Naive thymus-derived CD8-positive, alpha-beta T cell (primary cell): ENCODE measurements at places on chromosomes 2 and 18.

DNA sequence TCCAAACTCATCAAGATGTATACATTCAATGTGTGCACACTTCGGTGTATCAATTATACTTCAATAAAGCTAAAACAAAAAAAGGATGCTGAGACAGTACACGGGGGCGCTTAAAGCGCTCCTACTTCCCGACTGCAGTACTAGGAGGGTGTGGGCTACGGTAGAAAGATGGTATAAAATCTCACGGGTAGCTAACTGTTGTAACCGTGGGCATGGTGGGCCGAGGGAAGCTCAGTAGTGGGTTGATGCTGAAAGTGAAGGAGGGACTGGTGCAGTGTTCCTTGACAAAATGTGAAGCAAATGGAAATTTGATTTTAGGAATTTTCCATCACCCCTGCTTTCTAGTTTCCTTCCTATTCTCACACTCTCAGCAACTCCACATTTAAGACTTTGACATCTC, 42.6 kb upstream of the DARS1 start:
- no peak for DNase-seq

DNA sequence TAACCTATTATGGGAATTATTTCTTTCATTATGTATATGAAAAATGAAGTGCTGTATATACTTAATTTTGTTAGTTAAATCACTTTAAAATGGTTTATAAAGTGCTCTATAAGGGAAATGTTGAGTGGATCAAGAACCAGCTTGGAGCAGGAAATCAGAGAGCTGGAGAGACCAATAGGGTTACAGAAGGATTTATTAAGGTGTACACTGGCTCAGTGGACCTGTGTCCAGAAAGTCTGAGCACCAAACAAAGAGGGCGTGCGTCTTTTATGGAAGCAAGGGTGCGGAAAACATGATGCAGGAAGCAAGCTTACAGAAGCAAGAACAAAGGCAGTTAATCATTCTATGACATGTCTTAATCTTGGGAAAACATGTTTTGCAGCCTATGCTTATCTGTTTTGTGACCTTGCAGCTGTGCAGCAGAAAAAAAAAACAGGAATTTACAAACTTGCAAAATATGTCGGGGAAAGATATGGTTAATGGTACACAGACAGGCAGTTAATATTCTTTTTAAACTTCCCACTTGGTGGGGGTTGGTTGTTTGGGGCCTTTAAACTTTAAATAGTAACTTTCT, 65.2 kb upstream of the SLC35G4 start:
- no peak for DNase-seq

DNA sequence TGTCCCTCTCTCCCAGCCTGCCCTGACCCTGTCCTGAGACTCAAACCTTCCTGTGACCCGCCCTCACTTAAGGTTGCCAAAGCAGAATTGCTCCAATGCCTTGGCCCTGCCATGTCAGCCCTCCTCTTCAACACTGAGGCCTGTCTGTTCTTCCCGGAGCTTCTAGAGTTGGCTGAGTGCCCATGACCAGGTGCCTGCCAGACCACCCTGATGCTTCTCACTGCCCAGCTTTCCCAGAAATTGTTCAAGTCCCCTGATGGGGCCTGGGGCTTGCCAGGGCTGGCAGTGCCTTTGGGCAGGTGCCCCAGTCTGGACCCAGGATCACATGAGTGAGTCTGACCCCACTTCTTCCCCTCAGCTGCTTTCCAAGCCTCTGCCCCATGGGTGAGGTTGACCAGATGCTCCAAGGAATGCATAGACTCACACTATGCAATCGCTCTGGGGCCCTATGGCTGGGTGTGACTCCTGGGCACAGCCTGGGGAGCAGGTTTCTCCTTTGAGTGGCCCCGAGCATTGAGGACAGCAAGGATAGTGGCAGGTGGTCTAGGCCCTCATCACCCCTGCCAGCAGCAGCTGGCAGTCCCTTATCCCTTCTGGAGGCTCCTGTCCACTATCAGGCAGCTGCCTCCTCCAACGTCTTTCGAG, 3.1 kb upstream of the INPP5D start:
- DNase-seq: no peak

GRCh38 chr2:179592167-179592936, 269.1 kb downstream of the ZNF385B start:
- DNase-seq: no peak

GRCh38 chr2:187994464-187995331, 297.0 kb upstream of the GULP1 start:
- DNase-seq: no peak

DNA sequence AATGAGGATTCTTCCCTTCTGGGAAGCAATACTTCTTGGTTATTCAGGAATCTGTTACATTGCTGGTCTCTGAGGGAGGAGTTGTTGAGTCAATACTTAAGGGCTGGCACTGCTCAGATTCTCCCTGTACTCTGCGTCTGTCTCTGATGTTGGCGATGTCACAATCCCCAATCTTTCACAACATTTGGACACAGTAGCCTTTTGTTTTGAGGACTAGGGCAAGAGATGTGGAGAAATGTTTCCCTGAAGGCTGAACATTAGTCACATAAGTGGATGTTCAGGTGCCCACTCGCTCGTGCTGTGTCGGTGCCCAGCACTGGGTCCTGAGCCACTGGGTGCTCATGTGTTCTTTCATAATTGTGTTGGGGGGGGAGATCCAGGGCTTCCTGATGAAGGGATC, 55.0 kb downstream of the MAPK4 start:
- DNase-seq: no peak

- peak; percentile 62 for DNase-seq
These were observed 30.6 kb upstream of the PPP3R1 start for GRCh38 chr2:68282811-68283418.

- DNase-seq: no peak
These were observed 141.1 kb downstream of the ANTXR1 start for GRCh38 chr2:69154106-69154505.

DNA sequence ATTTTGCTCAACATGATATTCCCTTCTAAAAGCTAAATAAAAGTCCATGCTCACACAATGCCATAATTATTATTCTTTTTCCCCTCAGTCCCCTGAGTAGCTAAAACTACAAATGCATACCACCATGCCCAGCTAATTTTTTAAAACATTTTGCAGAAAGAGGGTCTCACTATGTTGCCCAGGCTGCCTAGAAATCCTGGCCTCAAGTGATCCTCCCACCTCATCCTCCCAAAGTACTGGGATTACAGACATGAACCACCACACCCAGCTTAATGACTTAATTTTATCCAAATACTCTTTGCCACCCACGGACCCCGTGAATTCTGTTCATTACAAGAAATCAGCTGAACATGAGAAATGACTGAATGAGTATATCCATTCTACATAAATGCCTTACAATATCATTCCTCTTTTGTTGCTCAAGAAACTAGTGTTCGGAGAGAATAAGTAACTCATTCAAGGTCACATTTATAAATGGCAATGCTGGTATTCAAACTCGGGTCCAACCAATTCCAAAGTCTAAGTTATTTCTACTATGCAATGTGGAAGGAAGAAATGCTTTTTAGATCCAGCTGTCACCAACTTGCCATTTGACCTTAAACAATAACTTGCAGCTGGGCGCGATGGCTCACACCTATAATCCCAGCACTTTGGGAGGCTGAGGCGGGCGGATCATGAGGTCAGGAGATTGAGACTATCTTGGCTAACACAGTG, 59.8 kb downstream of the NOL10 start:
- DNase-seq: no peak

- DNase-seq: no peak
These were observed 302.2 kb downstream of the NDUFA10 start for GRCh38 chr2:239722760-239723470.

GRCh38 chr2:55120634-55121359, 70.5 kb upstream of the RTN4 start:
- DNase-seq: no peak

- no peak for DNase-seq
These were observed 309.9 kb downstream of the PIEZO2 start for GRCh38 chr18:10839421-10839820.

GRCh38 chr2:176234156-176234555, 35.1 kb upstream of the MTX2 start:
- DNase-seq: no peak

DNA sequence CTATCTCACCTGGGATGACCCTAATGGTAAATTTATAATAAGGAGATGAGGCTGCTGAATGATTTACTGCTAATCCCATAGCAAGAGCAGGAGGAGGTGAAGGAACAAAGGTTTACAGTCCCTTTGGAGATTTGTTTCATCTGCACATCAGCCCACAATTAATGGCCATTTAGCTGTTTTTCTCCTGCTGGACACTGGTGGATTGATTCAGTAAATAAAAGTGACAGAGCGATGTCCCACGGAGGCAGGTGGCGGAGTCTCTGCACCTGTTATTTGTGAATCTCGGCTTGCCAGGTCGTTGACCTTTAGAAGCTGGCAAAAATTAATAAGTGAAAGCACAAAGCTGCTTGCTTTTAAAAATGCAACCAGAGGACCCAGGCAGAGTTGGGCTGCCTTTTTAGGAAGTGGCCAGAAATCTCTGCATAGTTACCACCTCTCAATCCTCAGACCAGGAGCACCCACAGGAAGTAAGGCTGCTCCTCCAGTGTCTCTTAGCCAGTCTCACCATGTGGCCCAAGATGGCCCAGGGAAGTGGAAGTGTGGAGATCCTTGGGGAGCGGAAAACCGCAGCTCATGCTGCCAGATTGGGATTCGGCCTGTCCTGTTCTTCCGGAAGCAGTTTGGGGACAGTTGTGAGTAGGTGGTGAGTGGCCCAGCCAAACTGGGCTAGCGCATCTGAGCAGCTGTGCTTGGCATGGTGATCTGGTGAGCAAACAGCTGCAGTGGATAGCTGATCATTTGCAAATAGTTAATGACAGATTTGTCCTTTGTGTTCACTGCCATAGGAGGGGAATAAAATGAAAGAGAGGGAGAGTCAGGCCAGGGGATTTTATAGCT, 1005.7 kb upstream of the PIK3C3 start:
- no peak for DNase-seq

- DNase-seq: no peak
These were observed 12.2 kb downstream of the CCDC68 start for GRCh38 chr18:54947091-54947490.

- no peak for DNase-seq
These were observed 18.4 kb downstream of the TMEM200C start for GRCh38 chr18:5876891-5877290.

- DNase-seq: peak; percentile 74
These were observed 2.8 kb upstream of the CTDSP1 start for GRCh38 chr2:218396688-218397462.

DNA sequence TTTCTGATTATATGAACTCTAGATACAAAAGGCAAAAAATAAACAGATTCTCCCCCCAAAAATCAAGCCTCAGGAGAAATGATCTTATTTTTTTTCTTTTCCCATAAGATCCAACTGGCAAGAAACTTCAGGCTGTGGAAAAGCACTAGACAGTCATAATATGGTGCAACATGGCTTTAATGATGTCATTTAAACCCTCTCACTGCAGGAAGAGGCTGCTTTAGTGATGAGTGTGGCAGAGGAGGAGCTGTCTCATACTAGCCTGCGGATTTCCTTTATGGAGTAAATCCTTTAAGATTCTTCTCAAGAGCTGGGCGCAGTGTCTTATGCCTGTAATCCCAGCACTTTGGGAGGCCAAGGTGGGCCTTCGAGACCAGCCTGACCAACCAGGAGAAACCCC, 83.3 kb upstream of the CD28 start:
- DNase-seq: no peak

DNA sequence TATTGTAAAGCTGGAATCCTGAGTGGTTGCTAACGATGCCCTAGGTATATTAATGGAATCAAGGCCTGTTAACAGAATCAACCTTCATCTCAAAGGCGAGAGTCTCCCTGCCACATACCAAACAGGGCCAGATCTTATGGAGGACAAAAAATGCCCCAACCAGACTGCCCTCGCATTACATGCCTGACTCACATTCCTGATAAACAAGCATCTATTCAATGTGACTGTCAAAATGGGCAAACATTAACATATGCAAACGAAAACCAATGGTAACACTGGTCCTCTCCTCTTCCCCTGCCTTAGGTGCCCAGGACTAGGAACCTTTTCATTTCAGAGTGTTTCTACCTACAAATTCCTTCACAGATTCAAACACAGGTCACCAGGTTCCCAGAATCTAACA, 83.4 kb downstream of the COL6A3 start:
- no peak for DNase-seq

DNA sequence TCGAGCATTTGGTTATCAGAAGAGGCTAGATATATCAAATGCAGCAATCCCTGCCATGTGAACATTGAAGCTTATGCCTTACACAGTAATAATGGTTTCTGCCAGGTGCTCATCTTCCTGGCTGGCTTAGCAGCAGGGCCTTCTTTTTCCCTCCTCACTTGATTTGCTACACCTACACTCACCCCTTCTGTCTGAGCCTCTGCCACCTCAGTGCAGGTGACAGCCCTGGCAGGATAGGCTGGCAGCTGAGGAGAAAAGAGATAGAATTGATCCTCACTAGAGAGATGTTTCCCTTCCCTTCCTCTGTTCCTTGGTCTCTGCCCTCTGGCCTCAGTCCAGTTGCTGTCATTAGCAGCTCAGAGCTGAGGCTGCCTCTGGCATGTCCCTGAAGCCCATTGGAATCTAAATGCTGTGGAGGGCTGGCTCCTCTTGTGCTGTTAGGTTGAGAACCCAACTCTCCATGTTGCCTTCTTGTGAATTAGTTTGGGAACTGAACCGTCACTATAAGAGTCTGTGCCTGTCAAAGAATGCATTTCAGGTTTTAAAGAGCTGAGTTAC, 18.2 kb downstream of the MPHOSPH10 start:
- DNase-seq: no peak

- DNase-seq: no peak
These were observed 43.6 kb downstream of the KCNG3 start for GRCh38 chr2:42450136-42450535.

DNA sequence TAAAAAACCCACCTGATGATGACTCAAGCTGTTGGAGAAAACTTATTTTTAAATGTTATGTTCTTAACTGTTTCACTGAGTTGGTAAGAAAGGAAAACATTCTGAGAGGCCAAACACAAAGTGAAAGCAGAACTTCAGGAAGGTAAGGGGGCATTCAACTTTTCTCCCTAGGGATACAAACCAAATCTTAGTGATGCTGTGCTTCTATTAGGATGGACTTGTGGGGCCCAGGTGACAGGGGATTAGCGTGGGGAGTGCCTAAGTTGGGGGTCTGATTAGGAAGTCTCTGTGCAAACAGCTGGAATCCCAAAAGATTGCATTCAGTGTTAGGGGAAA, 18.5 kb downstream of the PDCL3 start:
- no peak for DNase-seq

DNA sequence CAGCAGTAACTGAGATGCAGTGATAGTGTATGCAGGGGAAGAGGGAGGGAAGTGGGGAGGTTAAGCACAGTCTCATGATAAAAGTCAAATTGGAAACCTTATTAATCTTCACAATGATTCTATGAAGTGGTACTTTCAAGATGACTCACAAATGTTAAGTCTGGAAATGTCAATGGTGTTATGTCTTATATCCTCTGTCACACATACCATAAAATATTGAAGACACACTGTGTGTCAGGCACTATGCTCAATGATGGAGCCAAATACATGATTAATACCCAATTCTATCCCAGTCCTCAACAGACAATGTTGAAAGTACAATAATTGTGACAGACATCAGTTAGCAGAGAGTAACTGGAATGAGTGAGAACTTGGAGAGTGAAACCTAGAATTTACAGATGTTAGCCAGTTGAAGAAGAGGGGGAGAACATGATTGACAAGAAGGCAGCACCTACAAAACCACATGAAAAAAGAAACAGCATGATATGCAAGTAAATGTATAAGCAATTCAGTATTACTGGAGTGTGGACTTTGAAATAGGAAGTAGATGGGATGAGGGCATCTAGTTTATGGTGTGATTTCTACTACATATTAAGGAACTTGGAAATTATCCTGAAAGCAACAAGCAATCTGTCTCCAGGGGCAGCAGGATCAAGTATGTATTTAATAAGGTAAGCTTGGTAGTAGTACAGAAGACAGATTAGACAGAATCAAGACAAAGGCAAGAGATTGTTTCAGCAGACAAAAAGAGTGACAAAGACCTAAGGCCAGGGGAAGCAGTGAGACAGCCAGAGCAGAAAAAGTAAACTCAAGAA, 107.6 kb downstream of the STRN start:
- DNase-seq: no peak
